ENCODE measurements at places on chromosomes 11 and 22.

GRCh38 chr22:38724926-38725571 is 19.3 kb downstream of the GTPBP1 start:
- DNase-seq = no peak

GRCh38 chr22:36279219-36279666 is 26.3 kb downstream of the APOL1 start:
- no peak for DNase-seq

DNA sequence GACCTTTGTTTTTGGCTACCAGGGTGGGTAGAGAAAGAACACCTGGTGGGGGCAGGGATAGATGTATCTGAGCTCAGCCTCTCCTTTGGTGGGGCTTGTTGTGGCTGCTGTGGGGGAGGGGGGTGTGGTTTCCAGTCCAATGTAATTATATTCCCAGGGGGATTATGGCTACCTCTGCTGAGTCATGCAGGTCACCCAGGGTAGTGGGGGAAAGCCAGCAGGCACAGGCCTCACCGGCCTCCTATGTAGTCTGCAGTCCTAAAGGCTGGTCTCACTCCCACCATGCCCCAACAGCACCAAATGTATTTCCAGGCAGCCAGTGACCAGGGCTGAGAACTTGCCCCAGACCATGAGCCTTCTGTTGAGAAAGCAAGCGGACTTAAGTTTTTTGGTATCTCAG is 119.6 kb downstream of the DYNC2H1 start:
- DNase-seq = no peak

DNA sequence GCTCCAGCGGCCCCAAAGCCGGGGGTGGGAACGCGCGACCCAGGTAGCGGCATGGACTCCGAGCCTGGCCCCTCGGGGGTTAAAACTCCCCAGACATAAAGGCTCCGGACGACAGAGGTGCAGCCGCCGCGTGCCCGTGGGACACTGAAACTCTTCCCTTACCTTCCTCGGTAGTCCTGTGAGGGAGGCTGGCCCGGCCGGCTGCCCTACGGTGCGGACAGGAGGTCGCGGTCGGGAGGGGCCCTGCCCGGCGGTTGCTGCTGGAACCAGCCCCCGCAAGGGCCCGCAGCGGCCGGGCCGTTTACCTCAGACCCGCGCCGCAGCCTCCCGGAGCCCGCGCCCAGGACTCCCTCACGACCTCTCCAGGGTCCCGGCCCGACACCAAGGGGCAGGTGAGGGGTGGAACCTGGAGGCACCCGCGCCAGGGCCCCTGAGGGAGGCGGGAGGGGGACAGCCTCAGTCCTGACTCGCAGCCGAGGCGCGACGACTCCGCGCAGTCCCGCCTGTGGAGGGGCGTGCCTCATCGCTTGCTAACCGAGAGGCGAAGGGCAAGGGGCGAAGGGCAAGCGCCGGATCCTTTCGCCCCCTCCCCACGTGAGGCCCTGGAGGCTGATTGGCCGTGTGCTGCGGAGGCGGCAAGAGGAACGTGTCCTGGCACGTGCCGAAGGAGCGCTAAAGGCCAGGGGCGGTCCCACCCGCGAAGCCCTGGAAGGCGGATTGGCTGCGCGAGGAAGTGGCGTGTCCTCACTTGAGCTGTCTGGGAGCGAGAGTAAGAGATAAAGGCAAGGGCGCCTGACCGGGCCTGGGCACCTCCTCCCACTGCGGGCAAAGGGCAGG is at the start of gene UPB1:
Gene UPB1 (plus strand): TSS at position 805 of the 837 bp plus-strand sequence. CDS start 72 bp downstream, outside the sequence.
- DNase-seq = no peak

DNA sequence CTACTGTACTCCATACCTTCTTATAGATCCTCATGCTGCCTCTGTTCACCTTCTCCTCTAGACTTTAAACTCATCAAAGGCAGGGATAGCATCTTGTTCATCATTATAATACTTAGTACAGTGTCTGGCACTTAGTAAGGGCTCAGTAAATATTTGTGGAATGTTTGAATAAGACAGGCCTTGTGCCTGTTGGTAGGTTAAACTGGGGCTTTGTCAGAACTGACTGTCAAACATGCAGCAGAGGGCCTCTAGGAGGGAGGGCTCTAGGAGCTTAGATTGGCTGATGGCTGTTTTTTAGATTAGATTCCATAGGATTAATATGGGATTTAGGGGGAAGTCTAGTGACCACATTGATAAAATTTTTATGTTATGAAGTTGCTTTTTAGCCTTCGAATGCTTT is 70.8 kb downstream of the RNF169 start:
- DNase-seq = no peak

- DNase-seq = no peak
These were observed 16.1 kb upstream of the TOP3B start for GRCh38 chr22:21998595-21999247.

Measured in NCI-H774 (cell line).